ENCODE measurements at places on chromosomes 7 and 10.

- no peak for DNase-seq
Measured at GRCh38 chr10:44203535-44203934, 181.4 kb downstream of the CXCL12 start.

DNA sequence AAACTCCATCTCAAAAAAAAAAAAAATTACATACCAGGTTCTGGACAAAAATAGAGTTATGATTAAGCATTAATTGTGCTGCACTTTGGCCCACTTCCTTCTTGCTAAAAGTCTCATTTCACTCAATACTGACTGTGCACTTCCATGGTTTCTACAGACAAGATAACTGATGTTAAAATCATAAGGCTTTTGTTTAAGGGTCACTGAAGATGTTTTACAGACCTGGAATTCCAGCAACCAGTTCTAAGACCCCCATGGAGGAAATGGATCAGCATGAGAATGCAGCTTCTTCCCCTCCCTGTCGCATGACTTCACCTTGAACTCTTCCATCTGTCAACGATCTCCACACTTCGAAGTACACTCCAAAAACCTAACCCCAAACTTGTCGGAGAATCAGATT is 1191.8 kb upstream of the AUTS2 start:
- DNase-seq = no peak

- no peak for DNase-seq
Measured at GRCh38 chr7:138610671-138611170, 90.4 kb downstream of the SVOPL start.

GRCh38 chr7:143979998-143980397 is 20.1 kb upstream of the OR6B1 start:
- DNase-seq = no peak
